ENCODE measurements at places on chromosomes 6 and 20. TPM values are rescaled to one million over a fixed set of nuclear protein-coding genes. Genes with fewer than 3 reads are reported as not detected.

HUS1B gene
- not detected for total RNA-seq

C6orf163 gene
- not detected for total RNA-seq

TAF11 gene
- total RNA-seq: 22.2 TPM

NRSN1 gene
- 0.15 TPM for total RNA-seq

Measured in renal cortical epithelial cell (primary cell).